Activated T-cell treated with anti-CD3 and anti-CD28 coated beads, Interleukin-2, amount 50 U/mL, for 72 hours (primary cell): ENCODE measurements at places on chromosomes 1 and 21. TPM values are rescaled to one million over a fixed set of nuclear protein-coding genes. Genes with fewer than 3 reads are reported as not detected.

The ZNF695 gene
- 1.7 TPM for total RNA-seq

The KIAA0040 gene
- 33.4 TPM for total RNA-seq

The TIAM1 gene
- 63.7 TPM for total RNA-seq

The MFAP2 gene
- total RNA-seq, result 0.67 TPM

The KCNJ6 gene
- total RNA-seq, result not detected

The FAM72C gene
- total RNA-seq, result 49.2 TPM

The AJAP1 gene
- 0.05 TPM for total RNA-seq

The SLC6A9 gene
- total RNA-seq, result 24.5 TPM

The CDC20 gene
- total RNA-seq, result 163 TPM

The IKBKE gene
- 21.1 TPM for total RNA-seq

The LMX1A gene
- total RNA-seq, result not detected

The OR6K3 gene
- total RNA-seq, result not detected

The SHE gene
- 0.49 TPM for total RNA-seq
